Activated CD4-positive, alpha-beta memory T cell treated with anti-CD3 and anti-CD28 coated beads, Interleukin-2, amount 10 ng/mL, durations not matched to agents 7 days and 5 days (primary cell): ENCODE measurements at places on chromosomes 2 and 18. TPM values are rescaled to one million over a fixed set of nuclear protein-coding genes. Genes with fewer than 3 reads are reported as not detected.

DNA sequence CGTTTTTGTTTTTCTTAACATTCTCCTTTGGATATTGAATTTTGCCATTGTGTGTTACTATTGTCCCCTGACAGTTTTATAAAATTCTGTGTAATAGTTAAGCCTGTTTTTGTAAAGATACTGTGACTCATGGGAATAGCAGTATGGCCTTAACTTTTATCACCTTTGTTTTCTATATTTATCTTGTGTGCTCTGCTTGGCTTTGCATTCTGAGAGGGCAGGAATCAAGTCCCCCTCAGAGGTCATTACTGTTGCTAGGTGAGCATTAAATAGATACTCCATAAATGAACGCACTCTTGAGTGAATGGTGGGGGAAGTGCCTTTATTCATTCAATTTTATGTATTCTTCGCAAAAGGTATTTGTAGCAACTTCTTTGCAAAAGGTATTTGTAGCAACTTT, 160.0 kb downstream of the PHLPP1 start:
- no peak for DNase-seq

DNA sequence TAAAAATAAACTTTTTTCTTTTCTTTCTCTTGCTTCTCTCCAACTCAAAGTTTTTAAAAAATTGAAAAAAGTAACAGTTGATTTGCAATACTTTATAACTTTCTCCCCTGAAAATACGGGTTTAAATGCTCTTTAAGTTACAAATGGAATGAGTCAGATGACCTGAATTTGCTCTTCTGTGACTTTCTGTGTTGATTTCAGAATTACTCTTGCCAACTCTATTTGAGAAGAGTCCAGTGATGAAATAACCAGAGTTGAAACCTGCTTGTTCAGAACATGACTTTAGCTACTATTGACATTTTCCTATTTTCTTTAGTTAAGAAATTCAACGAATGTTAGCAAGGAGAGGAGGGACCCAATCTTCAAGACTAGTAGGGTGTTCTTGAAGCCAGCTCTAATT, 146.1 kb upstream of the ZSWIM2 start:
- DNase-seq = no peak

DNA sequence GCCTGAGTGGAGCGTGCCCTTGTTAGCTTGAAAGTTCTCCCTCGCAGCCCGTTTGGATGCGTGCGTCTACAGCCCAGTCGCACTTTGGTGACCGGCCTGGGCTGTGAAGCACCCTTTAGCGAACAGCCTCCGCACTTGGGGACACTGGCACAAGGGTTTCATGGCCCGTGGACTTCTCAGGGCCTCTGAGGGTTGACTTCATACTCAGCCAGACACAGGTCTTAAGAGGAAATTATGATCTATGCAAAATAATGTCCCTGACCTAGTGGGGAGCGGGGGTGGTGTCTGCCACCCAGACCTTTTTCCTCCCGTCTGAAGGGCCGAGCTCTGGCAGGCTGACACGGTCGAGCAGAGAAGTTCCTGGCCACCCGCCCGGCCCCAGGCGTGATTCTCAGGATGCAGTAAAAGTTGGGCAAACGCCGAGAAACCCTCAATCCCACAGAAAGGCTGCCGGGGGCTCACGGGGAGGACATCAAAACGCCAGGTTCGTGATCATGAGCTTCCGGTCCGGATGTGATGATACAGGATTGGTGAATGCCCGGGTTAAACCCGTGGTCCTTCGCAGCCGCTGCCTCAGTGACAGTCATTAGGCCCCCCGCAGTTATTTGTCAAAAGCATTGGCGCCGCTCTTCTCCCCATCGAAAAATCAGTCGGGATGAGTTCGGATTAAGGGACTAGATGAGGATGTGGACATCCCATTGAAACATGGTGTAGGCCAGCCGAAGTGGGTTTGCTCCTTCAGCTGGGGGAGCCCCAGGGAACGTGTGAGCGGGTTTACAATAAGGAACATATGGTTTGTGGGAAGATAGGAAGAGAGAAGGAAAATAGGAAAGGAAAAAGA, 3.6 kb upstream of the PAX3 start:
- DNase-seq = no peak

DNA sequence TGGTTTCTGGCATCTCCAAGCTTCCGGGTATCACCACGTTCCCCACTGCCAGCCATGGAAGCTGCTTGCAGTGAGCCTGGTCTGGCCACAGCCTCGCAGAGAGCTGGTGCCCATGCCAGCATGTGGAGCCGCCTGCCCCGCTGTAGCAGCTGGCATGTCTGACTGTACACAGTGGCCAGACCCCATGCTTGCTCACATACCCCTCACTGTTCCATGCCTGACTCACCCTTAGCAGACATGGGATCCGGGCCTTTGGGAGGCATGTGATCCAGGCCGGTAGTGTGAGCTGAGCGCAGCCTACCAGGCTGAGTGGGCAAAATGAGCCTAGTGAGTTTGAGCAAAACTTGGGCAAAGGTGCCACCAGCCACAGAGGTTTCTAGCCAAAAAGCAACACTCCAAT, 18.8 kb upstream of the RPRD1A start:
- no peak for DNase-seq

GRCh38 chr2:8534729-8535468, 147.0 kb upstream of the ID2 start:
- no peak for DNase-seq

GRCh38 chr2:197878792-197879191, 74.4 kb downstream of the PLCL1 start:
- no peak for DNase-seq

- DNase-seq = no peak
Measured at GRCh38 chr18:7272311-7273049, 41.6 kb downstream of the LRRC30 start.

DNA sequence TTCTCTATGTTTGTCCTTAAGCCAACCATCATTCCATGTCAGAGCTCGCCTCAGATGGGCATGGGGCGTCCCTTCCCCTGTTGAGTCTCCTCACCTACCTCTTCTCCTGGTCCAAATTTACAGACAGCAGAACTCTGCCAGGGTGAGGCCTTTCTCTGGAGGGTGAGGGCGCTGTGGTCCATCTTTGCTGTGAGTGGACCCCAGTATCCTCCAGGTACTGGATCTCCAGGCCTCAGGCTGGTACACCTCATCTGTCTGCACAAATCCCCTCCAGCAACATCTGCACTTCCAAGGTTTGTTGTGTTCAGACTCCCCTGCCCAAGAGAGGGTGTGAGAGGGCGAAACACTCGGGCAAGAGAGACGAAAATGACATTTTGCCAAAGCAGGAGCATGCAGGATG, 63.9 kb upstream of the EDAR start:
- no peak for DNase-seq

DNA sequence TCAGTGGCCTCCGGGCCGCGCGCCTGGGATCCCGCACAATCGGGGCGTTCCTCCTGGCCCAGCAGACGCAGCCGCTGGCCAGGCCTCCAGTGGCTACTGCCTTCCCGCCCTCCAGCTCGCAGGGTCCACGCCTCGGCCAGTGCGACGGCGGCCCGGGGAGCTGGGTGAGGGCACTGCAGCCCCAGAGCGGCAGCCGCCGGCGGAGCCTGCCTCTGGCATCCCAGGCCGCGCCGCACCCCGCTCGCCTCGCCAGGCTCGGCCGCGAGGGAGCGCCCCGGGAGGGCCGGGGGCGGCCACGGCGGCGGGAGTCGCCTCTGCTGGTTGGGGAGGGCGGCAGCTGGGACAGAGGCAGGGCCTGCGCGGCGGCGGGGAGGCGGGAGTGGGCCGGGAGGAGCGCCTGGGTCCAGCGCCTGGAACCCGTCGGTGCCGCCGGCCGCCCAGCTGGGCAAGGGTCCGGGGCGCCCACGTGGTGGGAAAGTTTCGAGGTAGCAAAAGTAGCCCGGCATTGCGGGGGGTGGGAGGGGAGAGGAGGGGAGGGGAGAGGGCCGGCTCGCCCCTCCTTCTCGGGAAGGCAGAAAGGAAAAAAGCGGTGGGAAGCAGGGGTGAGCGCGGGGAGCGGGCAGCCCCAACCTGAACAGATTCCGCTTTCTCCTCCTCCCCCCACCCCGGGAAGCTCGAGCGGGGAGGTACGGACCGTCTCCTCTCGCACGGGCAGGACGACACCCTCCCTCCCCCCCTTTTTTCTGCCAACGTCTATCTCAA, 1.5 kb upstream of the INHBB start:
- no peak for DNase-seq

GRCh38 chr2:203925512-203926158, 10.9 kb upstream of the ICOS start:
- DNase-seq = no peak

GRCh38 chr2:8581601-8582041, 100.2 kb upstream of the ID2 start:
- peak; percentile 6 for DNase-seq

GRCh38 chr2:50722776-50723175, 309.2 kb downstream of the NRXN1 start:
- DNase-seq = no peak

GRCh38 chr2:102000813-102001766, 9.3 kb downstream of the IL1R2 start:
- no peak for DNase-seq

GRCh38 chr2:102082571-102083392, 59.8 kb upstream of the IL1R1 start:
- peak; percentile 42 for DNase-seq

DNA sequence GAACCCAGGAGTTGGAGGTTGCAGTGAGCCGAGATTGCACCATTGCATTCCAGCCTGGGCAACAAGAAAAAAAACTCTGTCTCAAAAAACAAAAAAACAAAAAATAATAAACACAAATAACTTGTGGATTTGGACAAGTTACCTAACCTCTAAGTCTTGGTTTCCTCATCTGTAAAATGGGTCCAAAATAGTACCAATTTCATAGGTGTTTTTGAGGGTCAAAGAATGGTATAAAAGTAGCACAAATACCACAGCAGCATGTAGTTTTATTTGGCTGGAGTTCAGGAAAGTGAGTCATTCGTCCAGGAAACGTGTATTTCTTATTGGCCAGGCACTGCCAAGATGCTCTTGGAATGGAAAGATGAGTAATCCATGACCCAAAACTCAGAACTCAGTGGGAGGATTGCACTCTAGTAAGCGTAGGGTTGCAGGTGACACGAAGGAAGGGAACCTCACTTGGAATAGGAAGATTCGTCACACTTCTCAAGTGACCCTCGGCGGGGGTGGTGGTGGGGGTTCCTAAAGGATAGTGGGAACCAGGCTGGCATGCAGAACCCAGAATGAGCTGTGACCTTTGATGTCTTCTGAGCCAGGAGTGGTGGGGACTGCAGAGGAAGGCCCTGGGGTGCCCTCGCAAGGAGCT, 24.4 kb downstream of the GRHL1 start:
- no peak for DNase-seq

DNA sequence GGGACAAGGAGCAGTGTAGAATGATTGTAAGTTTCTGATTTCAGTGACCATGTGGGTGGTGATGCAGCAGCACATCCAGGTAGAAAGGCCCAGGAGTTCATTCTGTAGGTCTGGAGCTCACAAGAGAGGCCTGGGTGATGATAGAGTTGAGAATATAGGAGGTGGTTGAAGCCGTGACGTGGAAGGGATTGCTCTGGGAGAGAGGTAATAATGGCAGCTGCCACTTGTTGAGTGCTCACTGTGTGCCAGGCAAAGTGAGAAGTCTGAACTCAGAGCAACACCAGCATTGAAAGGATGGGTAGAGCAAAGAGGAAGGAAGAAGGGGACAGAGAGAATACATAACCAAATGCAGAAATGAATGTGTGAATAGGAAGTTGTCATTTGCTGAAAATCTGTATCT, 3.3 kb downstream of the TTLL4 start:
- no peak for DNase-seq

DNA sequence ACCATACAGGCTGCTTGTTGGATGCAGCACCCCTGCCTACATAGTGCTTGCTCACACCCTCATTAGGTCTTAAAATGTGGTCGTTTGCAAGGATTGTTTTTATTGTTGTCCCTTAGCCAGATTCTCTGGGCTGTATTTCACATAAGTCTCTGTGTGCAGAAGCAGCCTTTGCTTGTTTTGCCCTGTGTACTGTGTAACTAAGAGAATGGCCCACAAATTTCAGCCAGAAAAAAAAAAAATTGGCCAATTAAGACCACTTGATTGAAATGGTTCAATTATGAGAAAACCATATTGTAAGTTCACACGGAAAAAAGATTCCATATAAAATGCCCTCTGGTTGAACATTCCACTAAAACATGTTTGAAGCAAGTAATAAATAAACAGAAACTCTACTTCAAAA, 377.1 kb upstream of the SOX11 start:
- DNase-seq = no peak

DNA sequence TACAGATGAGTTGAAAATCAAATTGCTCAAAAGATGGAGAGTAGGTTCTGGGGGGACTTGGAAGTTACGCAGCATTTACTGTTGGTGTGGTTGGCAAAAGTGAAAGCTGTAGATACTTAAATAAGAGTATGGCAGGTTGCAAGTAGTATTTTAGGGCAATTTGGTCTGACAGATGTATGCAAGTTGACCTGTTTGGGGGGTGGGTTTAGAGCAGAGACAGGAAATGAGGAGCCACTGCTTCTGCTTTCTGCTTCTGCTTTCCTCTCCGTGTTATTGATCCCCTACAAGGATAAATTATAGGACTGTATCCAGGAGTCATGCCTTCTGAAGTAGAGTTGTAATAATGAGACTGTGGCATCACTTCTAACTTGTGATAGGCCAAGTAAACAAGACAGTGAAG, 71.2 kb downstream of the EPAS1 start:
- DNase-seq = no peak

- no peak for DNase-seq
Measured at GRCh38 chr2:66239655-66240054, 195.3 kb upstream of the MEIS1 start.

CABLES1 gene
- total RNA-seq = 2.7 TPM

SIX3 gene
- total RNA-seq = 0.13 TPM

C1QL2 gene
- total RNA-seq = not detected

TDRD15 gene
- not detected for total RNA-seq

PTPRM gene
- total RNA-seq = 12.3 TPM

SP140 gene
- 132 TPM for total RNA-seq

SPDYA gene
- 0.93 TPM for total RNA-seq

CCL20 gene
- total RNA-seq = 4.7 TPM

WDR43 gene
- 47.2 TPM for total RNA-seq

RBM44 gene
- total RNA-seq = 0.75 TPM
